ENCODE measurements at places on chromosomes 6 and 20.

GRCh38 chr20:18748987-18749386, 64.6 kb upstream of the SCP2D1 start:
- no peak for DNase-seq

DNA sequence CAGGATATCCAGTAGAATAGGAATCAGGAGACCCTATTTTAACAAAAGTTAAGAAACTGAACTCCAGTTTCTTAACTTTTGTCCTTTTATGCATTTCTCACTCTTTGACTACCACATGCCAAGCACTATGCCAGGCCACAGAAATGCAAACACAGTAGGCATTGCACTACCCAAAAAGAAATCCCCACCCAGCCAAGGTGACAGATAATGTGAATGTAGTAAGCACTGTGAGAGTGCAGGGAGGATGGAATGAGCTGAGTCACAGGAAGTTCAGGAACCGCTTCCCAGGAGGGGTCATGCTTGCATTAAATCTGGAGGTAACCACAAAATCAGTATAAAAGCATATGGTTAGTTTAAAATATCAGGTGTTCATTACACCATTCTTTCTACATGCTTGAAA, 20.1 kb upstream of the FAM83C start:
- no peak for DNase-seq

DNA sequence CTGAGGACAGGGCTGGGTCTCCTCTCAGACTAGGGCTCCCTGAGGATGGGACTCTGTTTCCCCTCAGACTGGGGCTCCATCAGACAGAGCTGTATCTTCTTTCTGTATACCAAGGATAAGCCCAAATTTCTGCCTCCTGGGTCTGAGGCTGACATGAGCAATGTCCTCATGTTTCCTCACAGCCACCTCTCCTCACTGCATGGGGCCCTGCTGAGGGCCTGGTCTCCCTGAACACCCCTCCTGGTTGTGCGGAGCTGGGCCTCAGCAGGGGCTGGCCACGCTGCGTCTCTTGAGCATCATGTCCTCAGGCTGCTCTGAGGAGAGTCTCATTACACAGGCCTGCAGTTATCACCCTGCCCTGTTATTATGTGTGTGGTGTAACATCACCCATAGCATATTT, 144.6 kb downstream of the LRFN2 start:
- no peak for DNase-seq

DNA sequence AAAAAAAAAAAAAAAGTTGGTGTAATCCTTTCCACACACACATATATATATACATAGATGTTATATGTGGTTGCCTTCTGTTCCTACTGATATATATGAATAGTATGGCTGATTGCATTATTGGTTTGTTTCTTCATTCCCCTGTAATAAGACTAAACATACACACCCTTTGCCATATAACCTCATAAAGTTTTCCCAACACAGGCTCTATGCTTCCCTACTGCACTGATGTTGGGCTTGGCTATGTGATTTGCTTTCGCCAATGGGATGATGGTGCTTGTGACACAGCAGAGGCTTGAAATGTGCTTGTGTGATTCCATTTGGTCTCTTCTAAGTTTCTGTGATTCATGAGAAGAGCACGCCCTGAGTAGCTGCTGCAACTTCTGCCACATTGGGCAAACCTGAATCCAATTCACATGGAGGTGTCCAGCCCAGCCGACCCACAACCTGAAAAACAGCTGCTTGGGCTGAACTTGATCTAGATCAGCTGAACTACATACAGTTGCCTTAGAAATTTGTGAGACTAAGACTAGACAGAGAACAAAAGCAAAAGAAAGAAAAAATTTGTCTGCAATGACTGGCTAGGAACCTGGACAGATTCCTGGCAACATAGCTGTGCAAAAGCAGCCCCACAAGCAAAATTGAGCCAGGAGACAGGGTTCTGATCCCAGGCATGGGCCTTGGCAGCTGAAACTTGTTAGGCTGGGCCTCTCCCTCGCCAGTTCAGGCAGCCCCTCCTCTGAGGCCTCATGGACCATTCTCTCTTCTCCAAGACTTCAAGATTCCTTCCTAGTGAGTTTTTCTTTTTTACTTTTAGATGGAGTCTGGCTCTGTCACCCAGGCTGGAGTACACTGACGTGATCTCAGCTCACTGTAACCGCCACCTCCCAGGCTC, 13.4 kb upstream of the TBC1D20 start:
- no peak for DNase-seq

DNA sequence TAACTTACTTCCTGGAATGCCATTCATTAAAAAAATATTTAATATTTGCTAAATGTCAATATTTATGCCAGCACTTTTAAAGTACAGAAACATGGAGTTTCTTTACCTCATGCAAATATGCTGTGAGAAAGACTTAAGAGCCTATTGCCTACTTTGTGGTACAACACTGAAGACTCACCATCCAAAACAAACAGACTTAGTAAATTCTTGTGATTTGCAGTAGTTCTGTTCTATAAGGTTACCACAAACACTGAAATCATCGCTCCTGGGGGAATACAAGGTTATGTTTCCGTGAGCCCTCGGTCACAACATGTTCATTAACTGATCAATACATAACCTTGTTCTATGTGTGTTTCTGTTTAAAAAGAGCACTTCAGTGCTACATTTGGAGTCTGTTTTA, 78.3 kb downstream of the ATG5 start:
- no peak for DNase-seq

- DNase-seq: no peak
These were observed 54.7 kb upstream of the TRIM39 start for GRCh38 chr6:30272032-30272431.

- no peak for DNase-seq
These were observed 369.4 kb upstream of the CITED2 start for GRCh38 chr6:139743664-139744437.

DNA sequence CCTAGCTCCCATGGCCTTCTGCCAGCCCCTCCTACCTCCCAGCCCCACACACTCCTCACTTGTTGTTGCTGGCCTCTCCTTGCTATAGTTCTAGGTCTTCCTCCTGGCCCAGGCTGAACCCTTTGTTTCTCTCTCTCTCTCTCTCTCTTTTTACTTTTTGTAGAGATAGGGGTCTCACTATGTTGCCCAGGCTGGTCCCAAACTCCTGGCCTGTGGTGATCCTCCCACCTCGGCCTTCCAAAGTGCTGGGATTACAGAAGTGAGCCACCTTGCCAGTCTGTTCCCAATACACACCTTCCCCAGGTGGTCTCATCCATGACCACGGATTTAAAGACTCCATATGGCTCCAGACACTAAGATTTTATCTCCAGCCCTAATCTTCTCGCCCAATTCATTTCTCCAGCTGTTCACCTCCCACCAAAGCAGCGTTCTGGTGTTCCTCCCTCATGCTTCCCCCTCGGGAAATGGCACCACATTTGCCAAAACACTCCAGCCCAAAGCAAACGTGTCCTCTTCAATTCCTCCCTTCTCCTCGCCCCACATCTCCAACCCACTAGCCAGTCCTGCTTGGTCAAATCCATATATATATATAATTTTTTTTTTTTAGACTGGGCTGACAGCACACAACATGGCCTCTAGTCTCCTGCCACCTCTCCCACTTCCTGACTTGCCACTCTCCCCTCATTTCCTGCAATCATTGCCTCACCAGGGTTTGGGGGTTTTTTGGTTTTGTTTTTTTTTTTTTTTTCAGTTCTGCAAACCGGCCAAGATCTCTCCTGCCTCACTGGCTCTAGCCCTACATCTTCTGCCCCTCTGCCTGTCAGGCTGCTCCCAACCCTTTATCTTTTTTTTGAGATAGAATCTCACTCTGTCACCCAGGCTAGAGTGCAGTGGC, 104.4 kb downstream of the NCR2 start:
- no peak for DNase-seq

DNA sequence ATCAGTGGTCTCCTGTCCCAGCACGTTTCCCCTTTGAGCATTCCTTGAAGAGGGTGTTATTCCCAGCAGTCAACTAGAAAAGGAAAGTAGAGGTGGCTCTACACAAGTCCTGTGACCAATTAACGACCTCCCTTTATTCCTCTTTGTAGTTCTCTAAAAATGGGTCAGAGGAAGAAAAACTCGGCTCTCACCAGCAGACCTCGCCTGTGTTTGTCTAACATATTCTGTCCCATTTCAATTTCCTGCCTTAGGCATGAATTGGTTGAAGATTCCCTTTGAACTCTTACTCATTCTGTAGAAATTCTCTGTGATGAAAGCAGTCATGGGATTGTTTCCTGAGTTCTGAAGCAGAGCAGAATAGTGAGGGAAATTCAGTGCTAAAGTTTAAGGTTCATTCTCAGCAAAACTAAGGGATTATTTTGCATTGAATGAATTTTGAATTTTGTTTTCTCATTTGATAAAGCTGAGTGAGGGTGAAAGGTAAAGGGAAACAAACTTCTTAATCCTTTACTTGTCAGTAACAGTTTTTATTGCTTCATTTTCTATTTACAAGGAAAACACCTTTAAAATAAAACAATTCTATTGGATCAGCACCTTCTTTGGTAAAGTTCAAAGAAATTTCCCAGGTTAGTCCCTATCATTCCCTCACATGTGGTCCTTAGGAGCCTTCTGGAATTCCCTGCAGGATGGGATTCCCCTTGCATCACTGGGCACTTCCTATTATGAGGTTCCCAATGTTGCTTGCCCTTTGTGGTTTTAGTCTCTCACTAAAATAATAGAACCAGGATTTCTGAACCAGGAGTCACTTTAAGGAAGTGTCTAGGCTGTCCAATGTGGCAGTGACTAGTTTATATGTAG, 105.8 kb downstream of the SLX4IP start:
- DNase-seq: no peak

DNA sequence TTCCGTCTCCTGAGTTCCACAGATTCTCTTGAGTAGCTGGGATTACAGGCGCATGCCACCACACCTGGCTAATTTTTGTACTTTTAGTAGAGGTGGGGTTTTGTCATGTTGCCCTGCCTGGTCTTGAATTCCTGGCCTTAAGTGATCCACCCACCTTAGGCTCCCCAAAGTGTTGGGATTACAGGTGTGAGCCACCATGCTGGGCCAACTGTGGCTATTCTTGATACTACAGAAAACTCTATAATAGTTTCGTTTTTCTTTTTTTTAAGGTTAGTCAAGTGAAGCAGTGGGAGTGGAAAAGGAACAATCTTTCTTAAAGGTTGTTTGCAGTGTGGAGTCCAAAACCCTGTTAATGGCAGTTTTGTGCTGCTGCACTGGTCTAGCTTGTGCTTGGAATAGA, 84.7 kb downstream of the POPDC3 start:
- no peak for DNase-seq

DNA sequence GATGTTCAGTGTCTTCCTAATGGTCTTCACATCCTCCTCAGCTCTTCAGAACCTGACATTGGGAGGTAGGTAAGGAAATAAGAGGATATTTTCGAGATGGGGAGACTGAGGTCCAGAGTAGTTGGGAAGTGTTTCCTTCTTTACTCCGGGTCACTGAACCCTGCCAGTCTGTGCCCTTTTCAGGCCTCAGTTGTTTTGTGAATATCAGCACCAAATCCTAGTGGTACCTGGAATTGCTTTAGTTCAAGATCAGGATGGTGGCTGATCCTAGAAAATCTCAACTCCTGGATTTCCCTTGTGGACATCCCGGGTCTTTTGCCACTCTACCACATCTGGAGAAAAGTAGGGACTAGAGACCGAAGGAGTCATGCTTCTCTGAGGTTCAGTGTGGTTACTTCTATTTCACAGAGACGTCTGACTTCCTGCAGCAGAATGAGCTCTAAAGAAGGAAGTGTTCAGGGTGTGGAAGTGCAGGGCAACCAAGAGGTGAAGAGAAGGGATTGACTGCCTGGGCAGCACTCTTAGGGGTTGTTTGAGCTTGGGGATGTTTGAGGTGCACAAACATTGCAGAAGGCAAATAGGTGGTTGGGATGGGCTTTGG, 995 bp downstream of the STK4 start:
- no peak for DNase-seq

DNA sequence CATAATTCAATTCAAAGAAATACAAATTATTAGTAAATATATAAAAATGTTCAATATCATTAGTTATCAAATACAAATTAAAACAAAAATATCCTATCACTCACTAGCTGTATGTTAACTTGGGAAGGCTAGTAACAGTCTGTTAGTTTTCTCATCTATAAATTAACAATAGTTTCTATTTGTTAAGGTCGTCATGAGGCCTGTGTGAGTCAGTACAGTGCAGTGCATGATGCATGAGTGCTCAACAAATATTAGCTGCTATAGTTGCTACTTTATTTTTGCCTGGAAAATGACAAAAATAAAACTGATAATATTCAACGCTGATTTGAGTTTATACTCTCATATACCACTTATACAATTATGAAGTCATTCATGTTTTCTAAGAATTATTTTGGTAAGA, 401.6 kb upstream of the RUNX2 start:
- no peak for DNase-seq

DNA sequence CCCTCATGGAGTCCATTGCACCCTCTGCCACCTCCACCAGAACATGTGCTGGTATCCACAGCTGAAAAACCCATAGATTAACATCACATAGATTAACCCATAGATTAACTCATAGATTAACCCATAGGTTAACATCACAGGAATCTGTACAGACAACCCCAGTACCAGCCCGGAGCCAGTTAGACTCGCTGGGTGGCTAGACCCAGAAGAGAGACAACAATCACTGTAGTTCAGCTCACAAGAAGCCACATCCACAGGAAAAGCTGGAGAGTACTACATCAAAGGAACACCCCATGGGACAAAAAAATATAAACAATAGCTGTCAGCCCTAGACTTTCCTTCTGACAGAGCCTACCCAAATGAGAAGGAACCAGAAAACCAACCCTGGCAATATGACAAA, 25.1 kb downstream of the SERPINB9 start:
- DNase-seq: no peak

GRCh38 chr20:24261351-24261750, 208.1 kb upstream of the SYNDIG1 start:
- DNase-seq: no peak

DNA sequence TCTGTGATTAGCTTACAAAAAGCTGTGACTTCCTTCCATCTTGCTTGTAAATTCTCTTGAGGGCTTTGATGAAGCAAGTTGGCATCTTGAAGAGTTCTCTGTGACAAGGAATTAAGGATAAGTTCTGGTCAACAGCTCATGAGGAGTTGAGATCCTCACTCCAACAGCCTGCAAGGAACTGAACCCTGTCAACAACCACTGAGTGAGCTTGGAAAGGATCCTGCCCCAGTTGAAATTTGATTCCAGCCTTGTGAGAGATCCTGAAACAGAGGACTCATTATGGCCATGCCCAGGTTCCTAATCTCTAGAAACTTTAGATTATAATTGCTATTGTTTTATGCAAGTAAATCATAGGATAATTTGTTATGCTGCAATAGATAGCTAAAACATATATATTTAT, 133.7 kb downstream of the PTCHD4 start:
- no peak for DNase-seq

GRCh38 chr20:5691918-5692618, 58.1 kb upstream of the SHLD1 start:
- DNase-seq: no peak
